ENCODE measurements at places on chromosomes 4 and X. TPM values are rescaled to one million over a fixed set of nuclear protein-coding genes. Genes with fewer than 3 reads are reported as not detected.

MFAP3L gene
- total RNA-seq = 0.31 TPM

RAI2 gene
- total RNA-seq = not detected

BRS3 gene
- not detected for total RNA-seq

DNA sequence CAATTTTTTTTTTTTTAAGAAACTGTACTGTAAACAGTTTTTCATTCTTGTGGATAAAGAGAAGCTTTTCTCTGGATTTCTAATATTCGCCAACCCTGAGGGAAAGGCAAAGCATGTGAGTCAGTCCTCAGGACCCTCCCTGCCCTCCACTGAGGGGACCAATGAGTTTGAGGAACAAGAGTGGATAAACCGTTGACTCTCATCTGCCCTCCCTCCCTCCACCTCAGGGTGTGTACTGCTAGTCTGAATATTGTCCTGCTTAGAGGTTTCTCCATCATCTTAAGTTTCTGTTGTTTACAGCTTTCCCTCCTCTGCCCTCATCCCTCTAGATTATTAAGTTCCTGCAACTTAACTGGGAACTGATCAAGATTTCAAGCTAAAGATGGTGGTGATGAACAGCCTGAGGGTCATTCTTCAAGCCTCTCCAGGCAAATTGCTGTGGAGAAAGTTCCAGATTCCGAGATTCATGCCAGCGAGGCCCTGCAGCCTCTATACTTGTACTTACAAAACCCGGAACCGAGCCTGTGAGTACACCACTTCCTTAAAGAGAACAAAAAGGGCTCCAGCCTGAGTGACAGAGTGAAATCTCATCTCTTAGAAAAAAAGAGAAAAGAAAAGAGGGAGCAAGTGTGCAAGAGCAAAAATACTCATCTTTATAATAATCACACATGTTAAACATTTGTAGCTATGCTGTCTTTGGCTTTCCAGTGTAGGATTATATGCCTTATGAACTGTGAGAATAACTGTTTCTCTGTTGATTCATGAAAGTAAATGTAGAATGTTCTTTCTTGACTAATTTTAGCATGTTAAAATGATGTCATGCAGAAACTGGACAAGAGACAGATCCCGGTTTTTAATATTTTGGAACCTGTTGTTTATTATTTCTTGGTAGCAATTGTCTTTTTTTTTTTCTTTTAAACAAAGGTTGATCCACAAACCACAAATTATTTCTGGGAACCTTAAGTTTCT, 11.9 kb downstream of the CA5B start:
- DNase-seq = no peak
- H3K27ac ChIP-seq = no peak overlapping the region
- H3K4me3 ChIP-seq = no peak overlapping the region
- H3K36me3 ChIP-seq = no peaks in the 10 kb centered on the region

GRCh38 chr4:158033416-158034120, 139.3 kb downstream of the GASK1B start:
- H3K27ac ChIP-seq = no peak overlapping the region
- no peaks in the 10 kb centered on the region for H3K36me3 ChIP-seq
- no peak for DNase-seq
- no peak overlapping the region for H3K4me3 ChIP-seq

GRCh38 chr4:92497141-92497540, 193.4 kb downstream of the GRID2 start:
- no peak for DNase-seq
- H3K4me3 ChIP-seq = no peak overlapping the region
- no peaks in the 10 kb centered on the region for H3K27me3 ChIP-seq

GRCh38 chr4:139919521-139919920, 234.5 kb downstream of the MAML3 start:
- H3K27ac ChIP-seq = no peak overlapping the region
- H3K36me3 ChIP-seq = no peaks in the 10 kb centered on the region
- H3K27me3 ChIP-seq = peaks cover 16% of the 10 kb centered on the region

All from K562 (cell line).